ENCODE measurements at places on chromosomes 6 and 20.
A peak's percentile ranks its signal among the peaks of the same experiment; 100 is the strongest.

DNA sequence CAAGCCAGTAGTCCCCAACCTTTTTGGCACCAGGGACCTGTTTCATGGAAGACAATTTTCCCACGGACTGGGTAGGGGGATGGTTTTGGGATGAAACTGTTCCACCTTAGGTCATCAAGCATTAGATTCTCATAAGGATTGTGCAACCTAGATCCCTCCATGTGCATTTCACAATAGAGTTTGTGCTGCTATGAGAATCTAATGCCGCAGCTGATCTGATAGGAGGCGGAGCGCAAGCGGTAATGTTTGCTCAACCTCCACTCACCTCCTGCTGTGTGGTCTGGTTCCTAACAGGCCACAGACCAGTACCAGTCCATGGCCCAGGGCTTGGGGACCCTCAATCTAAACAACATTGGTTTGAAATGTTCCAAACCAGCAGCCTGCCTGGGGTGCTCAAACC lies 137.0 kb upstream of the STXBP5 start:
- DNase-seq, result no peak

GRCh38 chr6:132780770-132781371 lies 17.6 kb downstream of the SLC18B1 start:
- no peak for DNase-seq

DNA sequence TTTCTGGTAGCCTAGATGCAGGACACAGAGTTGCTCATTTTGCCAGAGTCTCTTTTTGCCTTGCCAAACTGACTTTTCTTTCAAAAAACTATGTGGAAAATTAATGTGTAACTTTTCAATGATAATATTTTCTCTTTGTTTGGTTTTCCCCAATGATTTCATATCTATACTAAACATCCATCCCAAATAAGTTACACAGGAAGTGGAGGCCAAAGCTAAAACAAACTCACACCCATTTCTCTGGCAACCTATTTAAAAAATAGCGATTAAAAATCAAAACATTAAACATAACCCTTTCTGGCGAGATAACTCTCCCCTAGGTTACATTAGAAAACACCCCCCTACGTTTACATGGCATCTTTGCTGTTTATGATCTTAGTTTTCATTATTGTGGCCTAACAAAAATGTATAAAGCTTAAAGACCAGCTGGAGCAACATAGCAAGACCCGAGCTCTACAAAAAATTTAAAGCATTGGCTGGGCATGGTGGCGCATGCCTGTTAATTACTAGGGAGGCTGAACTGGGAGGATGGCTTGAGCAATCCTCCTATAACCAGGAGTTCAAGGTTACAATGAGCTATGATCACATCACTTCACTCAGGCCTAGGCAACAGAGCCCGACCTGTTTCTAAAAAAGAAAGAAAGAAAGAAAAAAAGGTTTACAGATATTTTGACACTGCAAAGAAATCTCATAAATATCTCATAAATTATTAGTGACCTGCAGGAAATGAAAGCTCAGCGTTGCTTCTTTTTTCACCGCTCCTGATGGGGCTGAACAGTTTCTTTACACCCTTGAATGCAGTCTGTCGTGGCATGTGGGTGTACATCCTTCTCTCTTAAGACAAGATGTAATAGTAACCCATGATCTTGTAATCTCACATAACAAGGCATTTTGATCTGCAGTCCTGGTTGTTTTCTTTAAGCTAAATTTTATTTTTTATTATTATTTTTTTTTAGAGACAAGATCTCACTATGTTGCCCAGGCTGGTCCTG lies 32.8 kb upstream of the CEP85L start:
- no peak for DNase-seq

DNA sequence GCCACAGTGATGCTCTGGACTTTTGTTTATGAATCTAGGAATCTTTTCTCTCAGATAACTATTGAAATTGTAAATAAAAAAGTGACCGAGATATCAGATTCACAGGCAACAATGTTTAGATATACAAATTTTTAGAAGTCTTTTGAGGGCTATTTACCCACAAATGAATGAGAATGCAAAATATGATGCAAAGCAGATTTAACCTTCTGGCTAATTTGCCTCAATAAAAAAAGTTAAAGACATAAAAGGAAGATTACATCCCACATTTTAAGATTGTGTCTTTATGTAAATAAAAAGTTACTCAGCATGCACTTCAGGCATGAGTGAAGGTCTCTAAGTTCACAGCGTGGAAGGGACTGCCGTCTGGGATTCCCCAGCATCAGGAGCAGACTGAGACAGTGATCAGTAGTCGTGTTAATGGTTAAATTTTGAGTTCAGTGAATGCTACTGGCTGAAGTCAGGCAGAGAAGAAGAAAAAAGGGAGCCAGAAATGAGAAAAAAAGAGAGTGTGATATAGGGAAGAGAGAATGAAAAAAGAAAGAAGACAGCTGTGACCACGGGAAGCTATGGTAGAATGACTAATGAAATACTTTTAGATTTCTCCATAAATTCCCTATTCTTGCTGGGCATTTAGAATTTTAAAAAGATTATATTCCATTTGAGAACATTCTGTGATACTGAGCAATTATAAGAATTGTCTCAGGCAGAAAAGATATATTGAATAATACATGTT lies 93.6 kb downstream of the MYB start:
- DNase-seq, result no peak

DNA sequence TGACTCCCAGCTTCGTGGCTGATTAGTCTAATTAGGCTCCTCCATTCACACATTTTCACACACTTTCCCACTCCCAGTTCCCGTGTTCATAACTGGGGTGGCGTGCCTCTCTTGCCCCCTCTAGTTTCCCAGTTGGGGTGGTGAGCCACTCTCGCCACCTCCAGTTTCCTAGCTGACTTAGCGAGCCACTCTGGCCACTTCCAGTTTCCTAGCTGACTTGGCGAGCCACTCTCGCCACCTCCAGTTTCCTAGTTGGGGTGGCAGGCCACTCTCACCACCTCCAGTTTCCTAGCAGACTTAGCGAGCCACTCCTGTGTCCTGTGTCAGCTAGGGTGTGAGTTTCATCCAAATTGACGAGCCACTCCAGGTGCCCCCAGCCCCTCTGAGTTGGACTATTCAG lies 7.4 kb upstream of the GMPR start:
- DNase-seq, result no peak

DNA sequence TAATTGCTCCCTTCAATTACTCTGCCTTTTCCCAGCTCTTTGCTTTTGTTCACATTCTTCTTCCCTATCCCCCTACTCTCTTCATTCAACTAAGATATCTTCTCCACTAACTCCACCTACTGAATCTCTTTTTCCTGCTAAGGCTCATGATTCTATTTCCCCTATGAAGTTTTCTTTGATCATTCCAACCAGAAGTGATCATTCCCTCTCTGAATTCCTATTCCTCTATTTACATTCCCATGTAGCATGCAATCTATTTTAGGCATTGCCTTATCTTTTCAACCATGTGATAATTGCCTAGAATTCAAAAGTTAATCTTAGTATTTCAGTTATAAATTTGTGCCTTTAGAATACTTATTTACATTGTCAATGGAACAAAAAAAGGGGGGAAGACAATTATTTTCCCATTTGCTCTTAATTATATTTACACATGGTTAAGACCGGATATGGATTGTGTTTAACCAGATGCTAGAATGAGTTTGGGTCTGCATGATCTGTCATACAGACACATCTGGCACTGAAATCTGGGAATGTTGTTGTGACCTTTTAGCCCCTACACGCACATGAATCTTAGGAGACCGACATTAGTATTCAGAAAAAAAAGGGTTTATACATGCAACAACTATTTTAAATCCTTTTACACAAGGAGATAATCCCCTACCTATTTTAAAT lies 20.8 kb downstream of the MOXD1 start:
- DNase-seq, result no peak

DNA sequence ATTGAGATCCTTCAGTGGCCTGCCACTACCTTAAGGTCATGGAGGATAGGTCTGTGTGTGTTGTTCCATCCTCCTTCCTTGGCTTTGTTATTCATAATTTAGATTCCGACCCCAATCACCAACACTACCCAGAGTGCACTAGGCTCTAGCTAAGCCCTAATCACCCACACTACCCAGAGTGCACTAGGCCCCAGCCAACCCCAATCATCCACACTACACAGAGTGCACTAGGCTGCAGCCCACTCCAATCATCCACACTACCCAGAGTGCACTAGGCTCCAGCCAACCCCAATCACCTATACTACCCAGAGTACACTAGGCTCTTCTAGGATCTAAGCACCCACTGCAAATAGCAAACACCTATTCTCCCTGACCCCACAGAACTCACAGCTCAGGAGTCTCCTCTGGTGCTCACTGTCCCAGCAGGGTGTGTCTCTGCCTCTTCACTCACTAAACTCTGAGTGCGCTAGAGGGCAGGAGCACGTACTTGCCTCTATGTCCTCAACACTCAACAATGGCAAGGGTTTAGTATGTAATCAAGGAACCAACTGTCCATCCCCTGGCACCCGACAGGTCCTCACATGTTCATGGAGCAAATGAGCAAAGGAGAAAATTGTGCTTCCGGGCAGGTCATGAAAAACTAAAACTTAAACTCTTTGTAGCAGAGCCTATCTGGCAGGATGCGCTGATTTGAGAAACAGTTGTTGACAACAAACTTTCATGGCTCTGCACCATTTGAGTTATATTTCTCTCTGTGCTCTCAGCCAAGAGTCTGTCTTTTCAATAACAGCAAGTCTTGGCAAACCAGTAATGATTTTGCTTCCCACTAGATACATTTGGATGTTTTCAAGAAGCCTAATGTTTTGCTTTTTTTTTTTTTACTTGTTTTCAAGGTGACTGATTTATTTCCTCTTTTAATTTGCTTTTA lies 54.3 kb downstream of the SLC22A23 start:
- DNase-seq, result no peak

GRCh38 chr6:71393981-71394432 lies 105.4 kb downstream of the OGFRL1 start:
- DNase-seq, result no peak

- DNase-seq, result no peak
These were observed 391.8 kb downstream of the SAMD5 start for GRCh38 chr6:147900247-147900830.

GRCh38 chr6:33904050-33904746 lies 100.4 kb upstream of the MLN start:
- DNase-seq, result no peak

- DNase-seq, result peak; percentile 94
These were observed 4.0 kb upstream of the TUBB2B start for GRCh38 chr6:3231247-3232016.

GRCh38 chr6:35077713-35078105 lies 63.4 kb downstream of the TCP11 start:
- DNase-seq, result no peak

GRCh38 chr6:134550604-134551003 lies 232.7 kb upstream of the SGK1 start:
- no peak for DNase-seq

- DNase-seq, result peak; percentile 12
These were observed 23.3 kb downstream of the PXT1 start for GRCh38 chr6:36419310-36419709.

- DNase-seq, result no peak
These were observed 59.7 kb upstream of the TMEM181 start for GRCh38 chr6:158500016-158500735.

GRCh38 chr6:8017276-8017701 lies 46.9 kb downstream of the BLOC1S5 start:
- no peak for DNase-seq

- DNase-seq, result peak; percentile 95
These were observed 1.5 kb downstream of the ID4 start for GRCh38 chr6:19838442-19839236.

DNA sequence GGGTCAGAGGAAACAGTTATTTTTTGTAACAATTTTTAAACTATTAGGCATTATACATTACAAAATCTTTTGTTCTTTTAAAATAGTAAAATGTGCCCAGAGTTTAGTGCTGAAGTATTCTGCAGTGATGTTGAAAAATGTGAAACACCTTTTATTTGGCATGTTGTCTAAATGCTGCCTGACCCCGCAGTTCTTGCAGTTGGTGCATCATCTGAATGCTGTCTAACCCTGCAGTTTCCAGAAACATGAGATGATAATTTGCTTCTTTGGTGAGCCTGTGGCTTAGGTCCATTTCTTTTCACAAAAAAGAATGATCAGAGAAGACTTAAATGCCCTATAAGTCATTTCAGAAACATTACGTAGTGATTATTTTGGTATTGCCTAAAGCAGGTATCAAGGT lies 82.4 kb downstream of the RNF217 start:
- no peak for DNase-seq

DNA sequence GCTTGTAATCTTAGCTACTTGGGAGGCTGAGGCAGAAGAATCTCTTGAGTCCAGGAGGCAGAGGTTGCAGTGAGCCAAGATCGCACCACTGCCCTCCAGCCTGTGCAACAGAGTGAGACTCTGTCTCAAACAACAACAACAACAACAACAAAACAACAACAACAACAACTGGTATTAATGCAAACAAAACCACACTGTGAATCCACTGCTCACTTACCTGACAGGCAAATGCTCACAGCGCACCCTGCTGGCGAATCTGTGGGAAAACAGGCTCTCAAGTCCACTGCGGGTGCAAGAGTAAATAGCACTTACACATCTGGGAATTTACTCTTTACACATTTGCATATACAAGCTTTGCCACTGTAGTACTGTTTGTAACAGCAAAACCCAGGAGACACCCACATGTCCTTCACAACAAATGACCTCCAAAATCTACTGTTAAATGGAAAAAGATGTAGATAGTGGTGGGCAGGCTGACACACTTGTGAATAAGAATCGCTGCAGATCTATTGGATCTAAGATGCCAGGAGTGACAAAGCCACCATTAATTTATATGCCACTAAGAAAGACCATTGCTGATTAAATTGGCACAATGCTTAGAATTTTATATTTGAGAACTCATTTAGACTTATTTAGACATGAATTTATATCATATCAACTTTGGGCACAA lies 29.3 kb downstream of the NSFL1C start:
- peak; percentile 68 for DNase-seq

GRCh38 chr6:5764401-5764955 lies 242.2 kb downstream of the NRN1 start:
- no peak for DNase-seq

Data from NCI-H1105 treated with DMSO at 0.1 percent for 48 hours (cell line).